ENCODE measurements at places on chromosomes 2 and 18. TPM values are rescaled to one million over a fixed set of nuclear protein-coding genes. Genes with fewer than 3 reads are reported as not detected.

DNA sequence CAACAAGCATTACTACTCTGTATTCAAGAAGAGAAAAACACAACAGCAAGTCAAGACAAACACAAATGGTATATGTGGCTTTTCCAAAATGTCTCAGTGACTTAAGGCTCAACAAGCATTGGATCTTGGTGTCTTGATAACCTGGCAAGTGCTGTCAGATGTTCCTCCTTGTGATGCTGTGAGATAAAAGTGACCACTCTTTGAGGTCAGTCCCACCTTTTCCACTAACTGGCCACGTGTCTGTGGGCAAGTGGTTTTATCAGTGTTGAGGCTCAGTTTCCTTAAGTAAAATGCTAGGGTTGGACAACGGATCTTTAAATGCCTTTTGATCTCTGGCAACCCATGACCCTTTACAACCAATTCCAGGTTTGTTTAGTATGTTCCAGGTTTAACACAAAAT is 98.7 kb downstream of the BCL2 start:
- no peak overlapping the region for H3K27ac ChIP-seq
- H3K4me3 ChIP-seq, result no peak overlapping the region
- peaks cover 16% of the 10 kb centered on the region for H3K4me1 ChIP-seq
- H3K36me3 ChIP-seq, result no peaks in the 10 kb centered on the region

- H3K27ac ChIP-seq, result no peak within 1 kb of the TSS
- peaks cover 47% of the 10 kb centered on the region for H3K27me3 ChIP-seq
- H3K4me1 ChIP-seq, result peaks cover 5% of the 10 kb centered on the region
- H3K36me3 ChIP-seq, result no peaks in the 10 kb centered on the region
- no peak within 1 kb of the TSS for H3K4me3 ChIP-seq
- peak; percentile 54 for DNase-seq
Measured at GRCh38 chr18:72544092-72544886, at the start of gene CBLN2. TSS of gene CBLN2 (minus strand) at chr18:72544342. CDS start at chr18:72542160, 2,182 bp downstream.

GRCh38 chr2:154832711-154833110 is 134.2 kb downstream of the KCNJ3 start:
- H3K27ac ChIP-seq, result no peak overlapping the region
- H3K4me3 ChIP-seq, result no peak overlapping the region
- no peak for DNase-seq
- no peaks in the 10 kb centered on the region for H3K36me3 ChIP-seq
- H3K27me3 ChIP-seq, result no peaks in the 10 kb centered on the region
- H3K4me1 ChIP-seq, result no peaks in the 10 kb centered on the region

GRCh38 chr18:58288921-58289797 is 245.1 kb downstream of the NEDD4L start:
- peaks cover 6% of the 10 kb centered on the region for H3K36me3 ChIP-seq
- DNase-seq, result peak; percentile 69
- H3K4me1 ChIP-seq, result peaks cover 77% of the 10 kb centered on the region
- no peak overlapping the region for H3K4me3 ChIP-seq

DNA sequence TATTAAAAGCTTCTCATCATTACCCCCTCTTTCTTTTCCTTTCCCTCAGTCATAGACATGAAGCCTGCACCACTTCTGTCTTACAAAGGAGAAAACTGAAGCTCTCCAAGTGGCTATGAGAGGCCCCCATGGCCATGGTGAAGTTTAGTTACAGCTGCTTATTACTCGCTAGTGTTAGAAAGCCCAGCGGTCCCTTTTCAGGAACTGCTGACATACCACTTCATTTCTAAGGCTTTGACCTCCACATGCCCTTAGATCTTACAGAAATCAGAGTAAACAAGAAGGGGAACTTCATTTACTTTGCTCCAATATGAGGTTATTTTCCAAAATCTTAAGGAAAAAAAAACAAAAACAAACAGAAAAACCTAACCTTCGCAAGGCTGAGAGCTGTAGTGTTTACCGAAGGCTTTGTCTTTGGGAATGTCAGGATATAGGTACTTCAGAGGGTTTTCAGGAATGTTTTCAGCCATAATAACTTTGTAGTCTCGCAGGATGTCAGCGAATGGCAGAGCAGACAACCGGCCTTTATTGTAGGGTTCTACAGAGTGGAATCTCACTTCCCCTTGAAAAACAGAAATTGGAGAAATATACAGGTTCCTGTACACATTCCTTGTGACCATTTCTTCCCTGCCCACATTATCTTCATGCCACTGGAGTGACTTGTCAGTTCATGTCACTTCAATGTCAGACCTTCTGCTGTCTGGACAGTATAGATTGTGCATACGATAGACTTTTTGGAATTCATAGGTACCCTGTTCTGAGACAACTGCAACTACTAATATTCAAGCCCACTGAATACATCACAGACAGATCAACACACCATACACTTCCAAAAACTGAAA is 18.8 kb upstream of the STAT1 start:
- H3K4me1 ChIP-seq, result peaks cover 41% of the 10 kb centered on the region
- H3K27me3 ChIP-seq, result no peaks in the 10 kb centered on the region
- H3K36me3 ChIP-seq, result no peaks in the 10 kb centered on the region
- H3K27ac ChIP-seq, result peak overlapping the region; percentile 80

DNA sequence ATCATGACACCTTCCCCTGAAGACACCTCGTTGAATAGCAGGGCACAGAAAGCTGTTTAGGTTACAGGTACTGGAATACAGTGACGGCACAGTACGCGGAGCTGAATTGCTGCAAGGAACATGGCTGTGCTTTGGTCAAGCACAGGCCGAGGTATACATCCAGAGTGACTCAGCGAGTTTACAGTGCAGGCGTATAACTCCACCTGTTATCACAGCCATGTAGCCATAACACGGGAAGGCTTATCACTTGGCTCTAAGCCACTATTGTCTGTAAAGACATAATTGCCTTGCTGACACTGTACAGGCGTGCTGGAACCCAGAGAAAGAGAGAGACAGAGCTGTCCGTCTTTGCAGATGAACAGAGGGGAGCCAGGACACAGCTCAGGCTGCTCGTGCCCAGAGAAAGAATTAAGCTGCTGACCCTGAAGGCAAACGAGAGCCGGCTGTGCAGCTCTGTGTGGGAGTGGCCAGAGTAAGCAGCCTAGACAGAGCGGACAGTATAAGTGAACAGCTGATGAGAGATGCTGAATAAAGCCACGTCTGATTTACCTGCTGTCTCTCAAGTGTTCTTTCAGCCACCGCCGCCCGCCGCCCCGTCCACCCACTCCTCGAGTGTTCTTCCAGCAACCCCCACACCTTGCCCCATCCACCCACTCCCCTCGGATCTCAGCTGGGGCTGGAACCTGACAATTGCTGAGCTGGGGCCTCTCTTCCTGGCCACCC is 87.3 kb upstream of the PPP1CB start:
- H3K27me3 ChIP-seq, result no peaks in the 10 kb centered on the region
- DNase-seq, result no peak
- no peak overlapping the region for H3K27ac ChIP-seq
- H3K4me1 ChIP-seq, result peaks cover 45% of the 10 kb centered on the region
- no peak overlapping the region for H3K4me3 ChIP-seq

DNA sequence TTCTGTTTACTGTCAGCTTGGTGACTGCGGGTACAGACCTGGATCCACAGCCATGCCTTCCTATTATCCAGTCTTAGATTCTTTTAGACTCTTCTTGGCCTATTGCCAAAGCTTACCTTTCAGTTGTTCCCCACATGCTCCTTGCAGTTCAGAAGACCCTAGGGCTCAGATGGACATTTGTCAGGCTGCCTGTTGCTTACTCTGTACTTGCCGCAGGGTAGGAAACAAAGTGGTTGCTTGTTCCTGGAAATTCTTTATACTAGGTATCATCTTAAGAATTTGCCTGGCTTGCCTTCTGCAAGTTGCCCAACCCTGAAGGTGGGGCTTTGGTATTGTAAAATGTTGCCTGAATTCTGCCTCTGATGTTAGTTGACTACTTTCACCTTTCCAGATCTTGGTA is 24.4 kb downstream of the CD28 start:
- no peak overlapping the region for H3K27ac ChIP-seq
- H3K4me1 ChIP-seq, result no peaks in the 10 kb centered on the region
- H3K4me3 ChIP-seq, result no peak overlapping the region
- H3K27me3 ChIP-seq, result no peaks in the 10 kb centered on the region

Gene FZD7
- total RNA-seq, result 90.7 TPM

DNA sequence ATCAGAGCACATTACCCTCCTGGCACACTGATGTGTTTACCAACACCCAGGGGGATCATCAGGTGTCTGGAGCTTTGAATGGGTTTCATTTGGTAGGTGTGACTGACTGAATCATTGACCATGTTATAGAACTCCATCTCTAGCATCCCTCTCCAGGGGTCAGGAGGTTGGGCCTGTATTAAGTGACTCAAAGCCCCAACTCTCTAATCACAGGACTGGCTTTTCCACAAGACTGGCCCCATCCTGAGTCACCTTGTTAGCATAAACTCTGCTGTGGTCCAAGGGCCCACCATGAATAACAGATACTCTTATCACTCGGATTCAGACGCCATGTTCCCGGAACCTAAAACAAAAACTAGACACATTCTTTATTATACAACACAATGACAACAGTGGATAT is 125.9 kb upstream of the NDUFV2 start:
- no peak overlapping the region for H3K4me3 ChIP-seq
- DNase-seq, result no peak

Gene UPP2
- total RNA-seq, result not detected

Gene SCN7A
- not detected for total RNA-seq

Gene CRYGC
- not detected for total RNA-seq

DNA sequence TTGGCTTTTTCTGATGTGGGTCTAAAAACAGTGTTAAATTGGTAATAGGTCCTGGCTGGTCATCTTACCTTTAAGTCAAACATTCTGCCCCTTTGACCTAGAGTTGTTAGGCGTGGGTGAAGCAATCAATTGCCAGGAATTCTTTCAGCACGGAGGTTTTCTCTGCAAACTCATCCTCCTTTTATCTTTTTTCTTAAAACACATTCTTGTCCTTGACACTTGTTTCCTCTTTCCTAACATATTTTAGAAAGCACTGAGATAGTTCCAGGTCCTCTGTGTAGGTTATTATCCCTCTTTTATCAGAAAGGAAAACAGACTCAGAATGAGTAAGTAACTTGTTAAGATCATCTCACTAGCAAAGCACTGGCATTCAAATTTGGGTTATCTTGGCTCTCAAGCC is 18.6 kb upstream of the AP1S3 start:
- H3K4me3 ChIP-seq, result no peak overlapping the region
- H3K36me3 ChIP-seq, result peaks cover 36% of the 10 kb centered on the region
- H3K4me1 ChIP-seq, result peaks cover 5% of the 10 kb centered on the region
- no peak overlapping the region for H3K27ac ChIP-seq
- DNase-seq, result no peak

DNA sequence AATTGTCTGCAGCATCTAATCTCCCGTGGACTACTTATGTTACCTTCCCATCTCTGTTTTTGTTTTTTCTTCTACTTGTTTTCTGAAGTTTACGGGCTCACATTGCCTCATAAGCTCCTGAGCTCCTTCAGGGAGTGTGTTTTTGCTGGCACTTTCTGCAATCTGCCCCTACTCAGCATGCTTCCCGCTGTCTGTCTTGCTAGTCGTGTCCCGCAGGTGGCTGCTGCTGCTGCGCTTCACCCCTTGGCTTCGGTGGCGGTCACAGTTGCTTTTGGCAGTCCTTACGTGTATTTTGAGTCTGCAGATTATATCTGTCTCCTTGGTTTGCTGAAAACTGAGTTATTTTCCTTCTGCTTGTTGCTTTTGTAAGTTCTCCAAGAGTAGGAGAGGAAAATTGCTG is 37.3 kb downstream of the FER1L5 start:
- no peaks in the 10 kb centered on the region for H3K36me3 ChIP-seq
- no peaks in the 10 kb centered on the region for H3K4me1 ChIP-seq
- no peak overlapping the region for H3K27ac ChIP-seq
- no peak overlapping the region for H3K4me3 ChIP-seq
- peaks cover 10% of the 10 kb centered on the region for H3K27me3 ChIP-seq
- no peak for DNase-seq

DNA sequence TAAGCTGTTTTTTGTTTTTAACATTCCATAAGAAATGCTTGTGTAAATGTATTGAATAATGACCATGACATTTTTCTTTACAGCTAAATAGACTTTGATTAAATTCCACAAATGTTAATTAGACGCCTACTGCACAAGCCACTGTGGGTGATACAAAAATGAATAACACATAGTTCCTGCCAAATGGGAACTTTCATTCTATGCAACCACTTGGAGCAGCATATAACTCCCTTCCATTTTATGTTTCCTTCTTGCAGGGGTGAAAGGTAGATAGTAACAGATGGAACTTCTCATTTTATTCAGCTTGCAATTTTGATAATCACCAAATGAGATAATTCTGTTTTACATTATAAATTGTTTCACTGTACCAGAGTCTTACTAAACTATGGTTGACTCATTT is 70.0 kb upstream of the THUMPD2 start:
- H3K27me3 ChIP-seq, result no peaks in the 10 kb centered on the region
- no peak for DNase-seq
- H3K4me3 ChIP-seq, result no peak overlapping the region
- H3K36me3 ChIP-seq, result no peaks in the 10 kb centered on the region
- H3K27ac ChIP-seq, result no peak overlapping the region

DNA sequence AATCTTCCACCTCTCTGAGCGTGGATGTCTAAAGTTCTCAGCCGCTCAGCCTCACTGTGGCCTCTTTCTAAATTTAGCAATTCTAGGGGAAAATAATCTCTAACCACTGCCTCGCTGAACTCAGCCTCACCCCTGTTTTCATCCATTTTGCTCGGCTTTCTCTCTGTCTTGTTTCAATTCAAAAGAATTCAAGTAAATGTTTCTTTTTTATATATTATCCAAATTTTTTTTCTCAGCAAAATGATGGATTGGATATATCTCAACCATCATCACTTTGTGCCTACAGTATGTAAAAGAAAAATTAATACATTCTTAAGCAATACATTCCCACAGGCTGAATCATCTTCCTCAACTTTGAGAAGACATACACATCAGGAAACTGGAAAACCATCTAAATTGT is 24.0 kb upstream of the GALNT5 start:
- H3K27ac ChIP-seq, result no peak overlapping the region
- no peak overlapping the region for H3K4me3 ChIP-seq
- no peak for DNase-seq
- no peaks in the 10 kb centered on the region for H3K36me3 ChIP-seq
